Ovary (tissue), 10 donors: ENCODE measurements at places on chromosomes 3 and 15. TPM values are rescaled to one million over a fixed set of nuclear protein-coding genes. Genes with fewer than 3 reads are reported as not detected.

DNA sequence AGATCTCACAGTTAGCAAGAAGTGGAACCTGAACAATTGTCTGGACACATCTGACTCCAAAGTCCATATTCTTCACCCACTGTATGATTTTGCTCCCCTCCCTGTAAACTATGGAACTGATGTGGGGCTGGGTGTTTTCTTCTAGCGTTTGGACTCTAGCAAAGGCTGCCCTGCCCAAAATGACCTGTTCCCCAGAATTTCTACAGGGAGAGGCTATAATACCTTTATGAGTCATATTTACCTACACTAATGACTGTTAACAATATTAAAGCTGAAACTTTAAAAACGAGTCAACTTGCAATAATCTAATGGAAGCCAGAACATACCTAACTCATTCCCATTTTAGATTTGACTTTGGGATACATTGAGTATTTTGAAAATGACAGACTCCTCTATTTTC lies 531.2 kb upstream of the CFAP20DC start:
- DNase-seq: no peak
- no peak overlapping the region for H3K27ac ChIP-seq

DNA sequence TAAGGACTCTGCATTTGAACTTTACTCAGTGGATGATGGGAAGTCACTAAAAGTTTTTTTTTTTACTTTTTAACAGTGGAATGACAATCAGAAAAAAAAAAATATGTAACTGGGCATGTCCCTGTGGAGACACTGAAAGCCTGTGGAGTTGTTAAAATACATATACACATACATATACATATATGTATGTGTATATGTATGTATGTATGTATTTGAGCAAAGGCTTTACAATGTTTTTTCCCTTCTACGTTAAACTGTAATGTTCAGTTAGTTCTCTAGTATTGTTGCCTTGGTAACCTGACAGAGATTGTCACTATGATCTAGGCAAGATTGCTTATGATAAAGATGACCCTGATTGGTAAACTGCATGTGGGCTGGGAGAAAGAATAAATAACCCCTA lies 30.3 kb downstream of the NSUN3 start:
- DNase-seq: no peak
- no peaks in the 10 kb centered on the region for H3K36me3 ChIP-seq
- H3K4me3 ChIP-seq: no peak overlapping the region
- no peaks in the 10 kb centered on the region for H3K27me3 ChIP-seq
- H3K4me1 ChIP-seq: no peaks in the 10 kb centered on the region
- no peak overlapping the region for H3K27ac ChIP-seq

Gene PRTG
- total RNA-seq: 5.1 TPM

DNA sequence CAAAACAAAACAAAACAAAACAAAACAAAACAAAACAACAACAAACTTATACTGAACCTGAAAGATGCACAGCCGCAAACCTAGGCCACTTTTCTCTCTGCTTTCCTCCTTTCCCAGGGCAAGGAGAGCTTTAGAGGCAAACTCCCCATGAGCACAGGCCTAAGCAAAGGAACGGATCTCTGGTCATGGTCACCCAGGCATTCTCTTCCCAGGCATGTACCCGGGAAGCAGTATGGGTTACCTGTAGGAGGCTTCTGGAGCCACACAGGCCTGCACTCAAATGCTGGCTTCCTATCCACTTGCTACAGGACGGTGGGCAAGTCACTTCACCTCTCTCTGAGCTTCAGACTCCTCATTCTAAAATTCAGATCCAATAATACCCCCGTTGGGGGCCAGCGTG lies 171.8 kb downstream of the SMAD6 start:
- no peaks in the 10 kb centered on the region for H3K27me3 ChIP-seq
- H3K36me3 ChIP-seq: no peaks in the 10 kb centered on the region
- no peaks in the 10 kb centered on the region for H3K4me1 ChIP-seq
- no peak for DNase-seq
- H3K27ac ChIP-seq: no peak overlapping the region
- H3K4me3 ChIP-seq: no peak overlapping the region

DNA sequence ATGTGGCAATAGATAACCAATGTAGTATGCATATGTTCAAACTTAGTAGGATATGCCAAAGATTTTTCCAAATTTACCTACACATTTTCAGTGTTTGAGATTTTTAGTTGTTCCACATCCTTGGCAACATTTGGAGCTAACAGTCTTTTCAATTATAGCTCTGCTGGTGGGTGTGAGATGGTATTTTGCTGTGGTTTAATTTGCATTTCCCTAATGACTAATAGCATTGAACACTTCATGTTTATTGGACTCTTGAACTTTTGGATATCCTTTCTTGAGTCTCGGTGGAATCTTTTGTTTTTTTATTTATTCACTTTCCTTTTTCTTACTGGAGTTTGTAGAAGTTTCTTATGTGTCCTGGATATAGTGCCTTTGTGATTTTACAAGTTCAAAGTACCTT lies 11.0 kb upstream of the ILDR1 start:
- no peak for DNase-seq
- no peaks in the 10 kb centered on the region for H3K27me3 ChIP-seq
- no peaks in the 10 kb centered on the region for H3K4me1 ChIP-seq
- no peaks in the 10 kb centered on the region for H3K36me3 ChIP-seq
- H3K27ac ChIP-seq: no peak overlapping the region

DNA sequence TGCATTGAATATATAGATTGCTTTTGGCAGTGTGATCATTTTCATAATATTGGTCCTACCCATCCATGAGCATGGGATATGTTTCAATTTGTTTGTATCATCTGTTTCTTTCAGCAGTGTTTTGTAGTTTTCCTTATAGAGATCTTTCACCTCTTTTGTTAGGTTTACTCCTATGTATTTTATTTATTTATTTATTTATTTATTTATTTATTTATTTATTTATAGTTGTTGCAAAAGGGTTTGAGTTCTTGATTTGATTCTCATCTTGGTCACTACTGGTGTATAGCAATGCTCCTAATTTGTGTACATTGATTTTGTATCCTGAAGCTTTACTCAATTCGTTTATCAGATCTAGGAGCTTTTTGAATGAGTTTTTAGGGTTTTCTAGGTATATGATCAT lies 478.2 kb downstream of the UNC13C start:
- DNase-seq: no peak
- no peak overlapping the region for H3K4me3 ChIP-seq
- no peak overlapping the region for H3K27ac ChIP-seq

Gene SV2B
- 0.18 TPM for total RNA-seq

GRCh38 chr3:51721062-51721745 lies 14.3 kb downstream of the GRM2 start:
- H3K36me3 ChIP-seq: no peaks in the 10 kb centered on the region
- no peaks in the 10 kb centered on the region for H3K27me3 ChIP-seq
- no peak for DNase-seq
- no peaks in the 10 kb centered on the region for H3K4me1 ChIP-seq
- H3K4me3 ChIP-seq: no peak overlapping the region

GRCh38 chr3:151974067-151974466 lies 100.6 kb downstream of the SUCNR1 start:
- no peaks in the 10 kb centered on the region for H3K4me1 ChIP-seq
- H3K4me3 ChIP-seq: no peak overlapping the region
- no peak overlapping the region for H3K27ac ChIP-seq
- no peaks in the 10 kb centered on the region for H3K36me3 ChIP-seq
- DNase-seq: no peak

DNA sequence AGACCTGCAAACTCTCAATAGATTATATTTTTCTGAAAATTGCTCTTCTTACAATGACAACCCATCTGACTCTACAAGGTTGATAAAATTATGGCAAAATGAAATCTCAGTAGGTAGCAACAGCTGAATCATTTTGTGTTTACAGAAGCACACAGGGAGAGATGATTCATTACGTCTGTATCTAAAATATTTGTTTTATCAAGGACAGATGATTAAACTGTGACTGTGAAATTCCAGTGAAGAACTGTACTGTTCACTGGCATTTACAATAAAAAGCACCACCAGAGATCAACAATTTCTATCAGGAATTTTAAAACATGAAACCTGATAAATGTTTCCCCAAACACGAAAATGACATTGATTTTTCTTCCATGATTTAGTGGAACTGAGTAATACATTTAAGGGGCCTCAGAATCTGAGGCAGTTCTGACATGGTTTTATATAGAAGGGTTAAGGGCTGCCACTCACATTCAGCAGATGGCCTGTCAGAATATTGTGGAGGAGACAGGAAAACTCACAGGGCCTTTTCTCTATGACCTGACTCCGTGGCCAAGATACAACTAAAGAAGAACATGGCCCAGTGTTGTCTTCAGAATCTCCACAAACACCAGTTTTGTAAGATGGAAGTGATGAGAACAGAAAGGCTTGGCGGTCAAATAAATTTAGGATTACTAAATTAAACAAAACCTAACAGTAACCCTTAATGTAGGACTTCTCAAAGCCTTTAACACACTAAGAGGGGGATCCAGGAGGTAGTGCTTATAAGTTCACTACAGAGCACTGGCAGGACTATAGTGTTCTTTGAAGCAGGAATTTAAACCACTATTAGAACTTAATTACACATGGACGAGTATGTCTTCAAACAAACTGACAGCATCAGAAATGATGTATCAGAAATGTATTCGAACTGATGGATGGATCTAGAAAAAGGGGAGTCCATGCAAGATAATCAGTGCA lies 25.9 kb downstream of the RAD18 start:
- H3K27me3 ChIP-seq: no peaks in the 10 kb centered on the region
- H3K4me3 ChIP-seq: no peak overlapping the region
- DNase-seq: no peak
- H3K4me1 ChIP-seq: peaks cover 1% of the 10 kb centered on the region
- H3K27ac ChIP-seq: no peak overlapping the region
- H3K36me3 ChIP-seq: no peaks in the 10 kb centered on the region

- no peak overlapping the region for H3K4me3 ChIP-seq
- H3K4me1 ChIP-seq: peaks cover 3% of the 10 kb centered on the region
- no peak for DNase-seq
- no peak overlapping the region for H3K27ac ChIP-seq
These were observed 36.5 kb downstream of the MGLL start for GRCh38 chr3:127785711-127786265.

GRCh38 chr15:80852676-80853075 lies 73.5 kb downstream of the CEMIP start:
- no peak overlapping the region for H3K4me3 ChIP-seq
- peaks cover 10% of the 10 kb centered on the region for H3K4me1 ChIP-seq
- no peak overlapping the region for H3K27ac ChIP-seq
- DNase-seq: no peak
- no peaks in the 10 kb centered on the region for H3K36me3 ChIP-seq
- no peaks in the 10 kb centered on the region for H3K27me3 ChIP-seq

GRCh38 chr3:60045686-60046085 lies 995.9 kb upstream of the CFAP20DC start:
- no peaks in the 10 kb centered on the region for H3K36me3 ChIP-seq
- H3K4me3 ChIP-seq: no peak overlapping the region
- no peaks in the 10 kb centered on the region for H3K4me1 ChIP-seq
- no peak overlapping the region for H3K27ac ChIP-seq
- DNase-seq: no peak
- H3K27me3 ChIP-seq: no peaks in the 10 kb centered on the region
